ENCODE measurements at places on chromosomes 12 and 14.

DNA sequence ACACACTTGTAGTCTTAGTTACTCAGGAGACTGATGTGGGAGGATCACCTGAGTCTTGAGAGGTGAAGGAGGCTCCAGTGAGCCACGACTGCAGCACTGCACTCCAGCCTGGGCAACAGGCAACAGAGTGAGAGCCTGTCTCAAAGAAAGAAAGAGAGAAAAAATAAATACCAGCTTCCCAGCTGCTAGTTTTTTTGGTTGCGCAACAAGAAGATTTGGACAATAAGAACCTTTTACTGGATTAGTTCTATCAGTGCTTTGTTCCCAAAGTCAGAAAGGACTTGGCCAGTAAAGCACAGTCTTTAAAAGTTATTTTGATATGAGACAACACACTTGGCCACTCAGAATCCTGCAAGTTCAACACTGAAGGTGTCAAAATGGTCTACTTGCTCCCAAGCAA, 768.1 kb upstream of the LRFN5 start:
- no peak for DNase-seq

DNA sequence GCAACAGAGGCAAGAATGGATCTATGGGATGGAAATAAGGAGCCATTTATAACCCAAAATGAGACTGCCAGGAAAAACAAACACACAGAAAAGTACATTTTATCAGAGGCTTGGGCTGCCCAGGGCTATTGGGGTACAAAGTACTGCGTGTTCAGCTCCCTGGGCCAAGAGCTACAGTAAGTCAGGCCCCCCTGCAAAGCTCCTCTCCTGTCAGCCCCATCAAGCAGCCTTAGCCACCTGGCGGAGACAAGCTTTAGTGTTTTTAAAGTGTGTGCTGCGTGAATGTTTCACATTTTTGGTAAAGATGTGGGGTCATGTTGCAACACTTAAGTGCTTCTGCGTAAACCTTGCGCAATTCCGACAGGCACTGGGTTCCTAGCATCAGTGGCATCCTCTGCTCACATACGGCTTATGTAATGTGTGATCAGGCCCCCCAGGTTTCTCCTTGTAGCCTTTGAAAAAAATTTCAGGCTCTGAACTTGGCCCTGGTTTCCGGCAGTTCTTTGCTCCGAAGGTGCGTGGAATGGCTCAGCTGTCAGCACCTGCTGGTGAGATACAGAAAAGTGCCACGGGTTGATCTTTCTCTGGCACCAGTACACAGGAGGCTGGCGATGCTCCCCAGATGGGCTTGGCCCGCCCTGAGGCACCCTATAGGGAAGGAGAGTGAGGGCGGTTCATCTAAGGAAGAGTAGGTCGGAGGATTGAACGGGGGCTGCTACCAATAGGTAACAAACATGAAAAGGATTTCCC, 198.7 kb upstream of the EEA1 start:
- no peak for DNase-seq

DNA sequence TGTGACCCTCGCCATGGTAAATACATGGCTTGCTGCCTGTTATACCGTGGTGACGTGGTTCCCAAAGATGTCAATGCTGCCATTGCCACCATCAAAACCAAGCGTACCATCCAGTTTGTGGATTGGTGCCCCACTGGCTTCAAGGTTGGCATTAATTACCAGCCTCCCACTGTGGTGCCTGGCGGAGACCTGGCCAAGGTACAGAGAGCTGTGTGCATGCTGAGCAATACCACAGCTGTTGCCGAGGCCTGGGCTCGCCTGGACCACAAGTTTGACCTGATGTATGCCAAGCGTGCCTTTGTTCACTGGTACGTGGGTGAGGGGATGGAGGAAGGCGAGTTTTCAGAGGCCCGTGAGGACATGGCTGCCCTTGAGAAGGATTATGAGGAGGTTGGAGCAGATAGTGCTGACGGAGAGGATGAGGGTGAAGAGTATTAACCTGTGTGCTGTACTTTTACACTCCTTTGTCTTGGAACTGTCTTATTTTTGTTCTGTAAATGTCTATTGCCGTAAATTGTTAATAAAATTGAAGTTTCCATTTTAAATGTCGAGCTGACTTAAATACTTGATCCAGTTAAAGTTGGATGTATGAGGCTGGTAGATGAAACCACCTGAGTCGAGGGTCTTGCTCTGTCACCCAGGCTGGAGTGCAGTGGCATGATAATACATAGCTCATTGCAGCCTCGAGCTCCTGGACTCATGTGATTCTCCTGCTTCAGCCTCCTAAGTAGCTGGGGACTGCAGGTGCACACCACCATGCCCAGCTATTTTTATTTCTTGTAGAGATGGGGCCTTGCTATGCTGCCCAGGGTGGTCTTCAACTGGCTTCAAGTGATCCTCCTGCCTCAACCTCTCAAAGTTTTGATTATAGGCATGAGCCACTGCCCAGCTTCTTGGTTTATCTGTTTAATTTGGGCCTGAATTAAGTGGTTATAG, 8.2 kb downstream of the TUBA1C start:
- DNase-seq: no peak

GRCh38 chr14:90851327-90852036, 35.3 kb upstream of the TTC7B start:
- DNase-seq: no peak

GRCh38 chr14:71331403-71331802, 424.1 kb downstream of the PCNX1 start:
- DNase-seq: no peak

- DNase-seq: no peak
Measured at GRCh38 chr14:59175404-59175803, 13.1 kb upstream of the DAAM1 start.

DNA sequence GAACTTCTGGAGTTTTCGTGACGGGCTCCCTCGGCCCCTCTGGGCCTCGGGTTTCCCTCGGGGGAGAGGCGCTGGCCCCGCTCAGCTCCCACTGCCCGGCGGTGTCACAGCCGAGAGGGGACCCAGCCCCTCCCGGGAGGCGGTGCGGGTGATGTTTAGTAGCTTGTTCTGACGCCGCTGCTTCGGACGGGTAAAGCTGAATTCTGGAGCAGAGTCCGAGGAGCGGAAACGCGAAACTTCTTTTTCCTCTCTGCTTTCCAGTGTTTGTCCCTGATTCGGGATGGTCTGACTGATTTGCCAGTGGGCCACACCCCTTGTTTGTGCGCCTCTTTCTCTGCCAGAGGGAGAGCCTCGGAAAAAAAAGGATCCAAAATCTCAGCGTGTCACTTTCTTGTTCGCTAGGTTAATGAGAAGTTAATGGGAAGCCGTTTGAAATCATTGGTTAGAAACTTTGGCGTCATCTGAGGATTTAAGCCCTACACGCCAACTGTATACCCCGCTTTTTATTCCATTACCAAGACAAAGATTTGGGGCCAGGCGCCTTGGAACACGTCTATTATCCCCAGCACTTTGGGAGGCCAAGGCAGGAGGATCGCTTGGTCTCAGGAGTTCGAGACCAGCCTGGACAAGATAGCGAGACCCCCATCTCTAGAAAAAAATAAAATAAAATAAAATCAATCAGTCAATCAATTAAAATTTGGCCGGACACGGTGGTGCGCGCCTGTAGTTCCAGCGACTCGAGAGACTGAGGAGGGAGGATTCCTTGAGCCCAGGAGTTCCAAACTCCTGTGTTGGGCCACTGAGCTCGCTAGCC, 756 bp downstream of the TULP3 start:
- DNase-seq: peak; percentile 25

GRCh38 chr12:107356266-107356936, 263.1 kb upstream of the CRY1 start:
- DNase-seq: no peak

DNA sequence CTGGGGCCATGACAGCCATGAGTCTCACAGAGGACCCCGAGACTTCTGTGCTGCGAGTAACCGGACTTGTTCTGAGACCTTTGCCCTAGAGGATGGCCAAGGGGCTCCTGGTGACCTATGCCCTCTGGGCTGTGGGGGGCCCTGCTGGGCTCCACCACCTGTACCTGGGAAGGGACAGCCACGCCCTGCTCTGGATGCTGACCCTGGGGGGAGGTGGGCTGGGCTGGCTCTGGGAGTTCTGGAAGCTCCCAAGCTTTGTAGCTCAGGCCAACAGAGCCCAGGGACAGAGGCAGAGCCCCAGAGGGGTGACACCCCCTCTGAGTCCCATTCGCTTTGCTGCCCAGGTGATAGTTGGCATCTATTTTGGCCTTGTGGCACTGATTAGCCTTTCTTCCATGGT, 2.1 kb downstream of the DNAJC22 start:
- DNase-seq: no peak

- DNase-seq: no peak
Measured at GRCh38 chr14:61296719-61297502, 15.8 kb upstream of the TMEM30B start.

DNA sequence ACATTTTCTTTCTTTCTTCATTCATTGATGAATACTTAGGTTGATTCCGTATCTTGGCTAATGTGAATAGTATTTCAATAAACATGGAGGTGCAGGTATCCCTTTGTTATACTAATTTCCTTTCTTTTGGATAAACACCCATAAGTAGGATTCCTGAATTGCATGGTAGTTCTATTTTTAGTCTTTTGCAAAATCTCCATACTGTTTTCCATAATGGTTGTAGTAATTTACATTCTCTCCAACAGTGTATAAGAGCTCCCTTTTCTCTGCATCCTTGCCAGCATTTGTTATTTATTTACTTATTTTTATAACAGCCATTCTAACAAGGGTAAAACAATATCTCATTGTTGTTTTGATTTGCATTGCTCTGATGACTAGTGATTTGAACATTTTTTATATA, 36.6 kb downstream of the PIK3C2G start:
- DNase-seq: no peak

- no peak for DNase-seq
Measured at GRCh38 chr12:51621156-51621922, 30.3 kb downstream of the SCN8A start.

DNA sequence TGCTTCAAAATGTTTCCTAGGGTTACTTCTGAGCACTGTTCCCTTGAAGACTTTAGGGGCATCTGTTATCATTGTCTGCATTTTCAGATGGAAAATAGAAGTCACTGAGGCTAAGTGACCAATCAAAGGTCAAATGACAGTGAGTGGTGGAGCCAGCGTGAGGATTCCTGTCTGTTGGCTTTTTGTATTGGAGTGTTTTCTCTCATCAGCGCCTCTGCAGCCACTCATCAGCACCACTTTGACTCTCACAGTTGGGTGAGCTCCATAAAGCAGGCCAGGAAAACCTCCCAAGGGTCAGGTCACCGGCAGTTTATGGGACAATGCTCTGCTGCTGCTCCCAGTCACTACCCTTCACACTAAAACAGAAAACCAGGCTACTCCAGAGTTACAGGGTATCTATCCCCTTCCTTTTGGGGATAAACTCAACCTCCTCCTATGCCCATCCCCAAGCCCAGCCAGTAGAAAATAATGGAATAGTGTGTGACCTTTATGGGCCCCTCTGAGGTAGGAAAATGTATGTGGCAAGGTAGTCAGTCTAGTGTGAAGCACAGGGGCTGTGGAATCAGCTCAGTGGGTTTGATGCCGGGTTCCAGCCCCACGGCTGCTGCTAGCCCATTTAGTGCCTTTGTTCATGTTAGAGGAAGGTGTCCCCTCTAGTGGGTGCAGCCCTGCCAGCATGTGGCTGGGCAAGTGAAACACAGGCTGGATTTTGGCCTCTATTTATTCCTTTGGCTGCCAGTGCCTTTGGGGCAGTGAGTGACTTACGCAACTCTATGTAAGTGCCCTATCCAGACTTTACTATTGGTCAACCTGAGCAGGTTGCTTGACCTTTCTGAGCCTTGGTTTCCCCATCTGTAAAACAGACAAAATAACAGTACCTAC, 133.8 kb upstream of the CPM start:
- DNase-seq: no peak

DNA sequence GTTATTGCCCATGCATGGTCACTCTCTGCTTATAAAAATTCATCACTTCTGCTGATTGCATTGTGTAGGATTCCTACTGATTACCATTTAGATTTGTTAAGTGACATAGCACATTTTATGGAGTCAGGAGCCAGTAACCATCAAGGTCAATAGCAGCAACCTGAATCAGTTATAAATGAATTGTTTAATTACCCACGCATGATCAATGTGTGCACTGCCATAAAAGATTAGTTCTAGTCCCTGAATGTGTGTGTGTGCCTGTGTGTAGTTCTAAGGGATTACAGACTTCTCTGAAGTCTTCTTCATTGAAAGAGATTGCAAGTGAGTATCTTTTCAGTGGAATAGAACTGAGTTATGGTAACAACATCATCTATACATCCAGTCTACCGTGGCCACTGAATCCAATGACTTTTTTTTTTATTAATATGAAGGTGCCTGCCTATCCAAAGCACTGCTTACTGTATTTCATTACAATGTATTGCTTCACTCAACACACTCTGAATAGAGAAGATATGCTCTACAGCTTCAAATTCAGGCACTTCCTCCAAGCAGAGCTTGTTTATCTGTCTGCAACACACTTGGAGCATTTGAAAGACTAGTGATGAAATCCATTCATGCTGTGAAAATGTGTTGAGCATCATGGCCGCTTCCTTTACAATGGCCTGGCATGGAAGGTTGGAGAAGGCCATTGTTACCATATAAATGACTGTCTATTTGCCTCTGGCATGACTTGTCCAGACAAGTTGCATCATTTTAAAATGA, 381.7 kb downstream of the DIO2 start:
- DNase-seq: no peak

DNA sequence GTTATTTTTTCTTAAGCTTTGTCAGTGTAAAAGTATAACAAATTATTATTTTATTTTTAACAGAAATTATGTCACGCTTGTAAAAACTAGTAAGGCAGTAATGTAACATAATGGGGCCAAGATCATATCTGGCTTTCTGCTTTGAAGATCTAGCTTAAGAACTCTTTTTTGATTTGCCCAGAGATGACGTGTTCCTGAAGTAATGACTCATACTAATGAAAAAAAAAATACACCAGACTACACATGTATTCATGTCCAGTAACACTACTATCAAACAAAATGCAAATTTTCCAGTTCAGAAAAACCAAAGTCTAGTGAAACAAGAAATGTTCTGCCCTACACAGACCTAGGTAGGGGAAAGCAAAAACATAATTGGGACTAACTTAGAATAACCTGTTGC, 432.2 kb upstream of the ATXN7L3B start:
- no peak for DNase-seq

GRCh38 chr14:31022386-31022785, 3.1 kb upstream of the AP4S1 start:
- no peak for DNase-seq

GRCh38 chr14:95071649-95072280, 85.6 kb downstream of the DICER1 start:
- DNase-seq: no peak

GRCh38 chr12:57765698-57766463, 997 bp downstream of the CYP27B1 start:
- DNase-seq: no peak

- no peak for DNase-seq
Measured at GRCh38 chr12:85681333-85681732, 154.9 kb downstream of the RASSF9 start.
